H9 (cell line): ENCODE measurements at places on chromosomes 16 and 17. TPM values are rescaled to one million over a fixed set of nuclear protein-coding genes. Genes with fewer than 3 reads are reported as not detected.

GRCh38 chr16:57159447-57159846 is 26.4 kb downstream of the PSME3IP1 start:
- DNase-seq: no peak

GRCh38 chr17:55661256-55661758 is 61.4 kb downstream of the TMEM100 start:
- no peak for DNase-seq

DNA sequence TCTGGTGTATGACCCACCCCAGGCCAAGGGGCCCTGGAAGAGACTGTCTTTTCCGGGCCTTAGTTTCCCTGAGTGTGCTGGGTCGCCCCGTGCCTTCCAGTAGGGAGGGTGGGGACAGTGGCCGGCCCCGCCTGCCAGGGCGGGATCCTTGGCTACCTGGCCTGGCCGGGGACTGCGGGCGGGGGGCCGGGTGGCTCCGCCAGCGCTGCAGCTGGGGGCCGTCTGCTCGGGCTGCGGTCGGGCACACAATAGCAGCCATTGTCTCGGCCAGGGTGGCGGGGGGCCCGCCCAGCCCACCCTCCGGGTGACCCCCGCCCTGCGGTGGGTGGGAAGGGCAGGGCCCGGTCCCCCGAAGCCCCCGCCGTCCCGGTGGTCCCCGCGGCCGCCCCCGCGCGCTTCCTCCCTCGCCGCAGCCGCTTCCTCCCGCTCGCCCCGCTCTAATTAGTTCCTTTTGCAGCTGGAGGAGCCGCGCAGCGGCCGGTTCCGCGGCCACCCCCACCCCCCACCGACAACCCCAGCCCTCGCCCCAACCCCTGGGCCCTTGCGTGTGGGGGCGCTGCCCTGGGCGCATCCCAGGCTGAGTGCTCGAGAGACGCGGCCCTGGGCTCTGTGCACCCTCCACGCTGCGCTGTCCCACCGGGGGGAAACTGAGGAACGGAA is 11.6 kb downstream of the GLIS2 start:
- no peak for DNase-seq

- DNase-seq: no peak
These were observed 39.4 kb downstream of the EFCAB13 start for GRCh38 chr17:47363171-47363570.

DNA sequence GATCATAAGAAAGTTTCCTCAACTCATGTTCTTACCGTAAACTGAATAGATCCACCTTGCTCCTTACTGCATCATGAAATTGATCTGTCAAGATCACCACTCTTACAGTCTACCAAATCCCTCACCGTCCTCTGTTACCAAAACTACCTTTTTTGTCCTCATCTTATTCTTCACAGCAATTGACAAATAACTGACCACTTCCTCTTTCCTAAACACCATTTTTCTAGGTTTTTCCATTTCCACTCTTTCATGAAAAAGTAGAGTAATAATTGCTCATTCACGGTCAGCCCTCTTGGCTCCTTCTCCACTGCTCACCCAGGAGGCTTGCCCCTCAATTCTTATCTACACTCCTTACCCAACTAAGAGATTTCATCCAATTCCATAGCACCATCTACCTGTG is 44.9 kb downstream of the ABCA5 start:
- DNase-seq: no peak

DNA sequence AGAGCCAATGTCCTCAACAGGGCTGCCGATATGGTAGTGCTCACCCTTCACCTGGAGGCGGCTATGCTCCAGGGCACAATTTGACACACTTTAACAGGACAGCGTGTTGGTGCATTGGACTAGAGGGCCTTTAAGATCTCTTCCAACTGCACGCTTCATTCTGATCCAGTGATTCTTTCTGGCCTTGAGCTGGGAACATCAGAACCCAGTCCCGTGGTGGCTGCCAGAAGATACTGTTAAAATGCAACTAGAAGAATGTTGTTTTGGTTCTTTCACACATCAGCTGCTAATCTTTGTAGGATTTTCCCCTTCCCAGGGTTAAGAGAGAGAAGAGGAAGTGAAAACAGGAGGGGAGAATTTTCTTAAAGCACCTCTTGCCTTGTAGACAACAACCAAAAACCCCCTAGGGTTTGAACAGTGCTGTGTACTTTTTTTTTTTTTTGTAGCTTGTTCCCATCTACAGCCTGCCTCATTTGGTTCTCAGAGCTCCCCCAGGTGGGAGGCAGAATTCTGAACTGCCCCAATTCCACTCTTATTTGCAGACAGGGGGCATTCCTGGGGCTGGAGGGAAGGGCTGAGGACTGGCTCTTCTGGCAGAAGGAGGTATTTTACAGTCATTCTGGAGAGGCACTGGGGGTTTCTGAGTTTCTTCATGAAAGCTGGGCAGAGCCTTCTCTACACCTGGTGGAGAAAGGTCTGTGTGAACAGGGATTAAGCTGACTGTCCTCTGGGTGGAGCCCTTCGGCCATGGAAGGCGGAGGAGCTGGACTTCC is 32.4 kb downstream of the SMARCE1 start:
- peak; percentile 90 for DNase-seq

DNA sequence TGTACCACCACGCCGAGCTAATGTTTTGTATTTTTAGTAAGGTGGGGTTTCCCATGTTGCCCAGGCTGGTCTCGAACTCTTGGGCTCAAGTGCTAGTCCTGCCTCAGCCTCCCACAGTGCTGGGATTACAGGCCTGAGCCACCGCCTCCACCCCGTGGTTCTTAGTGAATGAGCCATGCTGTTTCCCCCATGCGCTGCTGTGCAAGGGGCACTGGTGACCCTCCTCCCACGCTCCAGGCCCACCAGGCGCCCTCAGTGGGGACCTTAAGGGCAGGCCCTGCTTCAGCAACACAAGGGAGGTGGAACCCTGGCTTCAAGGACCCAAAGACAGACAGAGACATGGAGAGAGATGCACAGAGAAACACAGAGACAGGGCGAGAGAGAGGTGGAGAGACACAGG is 15.4 kb upstream of the NUDT16L1 start:
- DNase-seq: no peak

GRCh38 chr16:54347961-54348360 is 61.4 kb upstream of the IRX3 start:
- DNase-seq: no peak

GRCh38 chr17:64150237-64151015 is 20.5 kb upstream of the ERN1 start:
- no peak for DNase-seq

- DNase-seq: no peak
These were observed 117.7 kb downstream of the USP22 start for GRCh38 chr17:20925091-20925490.

GRCh38 chr16:81546781-81547180 is 102.2 kb downstream of the CMIP start:
- no peak for DNase-seq

GRCh38 chr17:66679631-66680517 is 155.0 kb upstream of the CACNG5 start:
- no peak for DNase-seq

DNA sequence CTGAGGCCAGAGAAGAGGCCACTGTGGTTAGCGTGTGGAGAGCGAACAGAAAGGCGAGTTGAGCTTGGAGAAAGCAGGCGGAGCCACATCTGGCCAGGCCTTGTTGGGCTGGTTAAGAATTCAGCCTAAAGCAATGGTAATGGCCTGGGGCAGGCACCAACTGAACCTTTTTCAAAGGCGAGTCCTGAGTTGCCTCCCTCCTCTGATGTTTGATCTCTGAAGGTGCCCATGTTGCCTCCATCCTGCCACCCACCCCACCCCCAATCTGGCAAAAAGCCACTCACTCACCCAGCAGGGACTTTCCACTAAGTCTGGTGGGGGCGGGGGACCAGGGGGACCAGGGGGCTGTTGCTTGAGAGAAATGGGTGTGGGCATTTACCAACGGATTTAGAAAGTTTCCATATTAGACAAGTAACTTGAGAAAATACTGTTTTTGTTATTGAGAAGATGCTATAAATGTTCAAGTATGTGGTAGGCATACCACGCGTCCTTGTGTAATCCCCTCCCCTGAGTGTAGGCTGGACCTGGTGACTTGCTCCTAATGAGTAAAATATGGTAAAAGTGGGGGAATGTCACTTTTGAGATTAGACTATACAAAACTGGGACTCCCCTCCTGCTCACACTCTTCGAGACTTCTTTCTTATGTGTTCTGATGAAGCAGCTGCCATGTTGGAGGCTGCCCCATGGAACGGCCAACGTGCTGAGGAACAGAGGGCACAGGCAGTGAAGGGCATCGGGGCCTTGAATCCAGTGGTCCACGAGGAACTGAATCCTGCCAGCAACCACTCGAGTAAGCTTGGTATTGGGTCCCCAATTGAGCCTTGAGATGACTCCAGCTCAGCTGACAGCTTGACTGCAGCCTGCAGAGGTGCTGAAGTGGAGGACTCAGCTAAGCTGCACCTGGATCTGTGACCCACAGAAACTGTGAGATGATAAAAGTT is 29.9 kb upstream of the TNS4 start:
- DNase-seq: no peak

GRCh38 chr17:72466606-72467005 is 345.8 kb downstream of the SOX9 start:
- no peak for DNase-seq

DNA sequence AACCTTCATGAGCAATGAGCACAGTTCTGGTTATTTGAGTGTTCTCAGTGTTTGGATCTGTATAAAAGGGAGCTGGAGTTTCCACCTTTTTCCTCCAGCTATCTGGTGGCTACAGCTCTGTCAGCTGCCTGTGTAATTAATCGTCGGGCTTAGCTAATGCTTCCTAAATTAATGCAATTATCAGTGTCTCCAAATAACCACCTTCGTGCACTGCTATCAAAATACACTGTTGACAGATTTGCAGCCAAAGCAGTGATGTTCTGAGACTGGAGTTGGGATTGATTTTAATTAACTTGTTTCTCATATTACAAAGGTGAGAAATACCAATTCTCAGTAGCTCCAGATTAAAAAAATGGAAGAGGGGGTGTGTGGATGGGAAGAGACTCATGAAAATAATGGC is 325.8 kb downstream of the CBLN1 start:
- no peak for DNase-seq

DNA sequence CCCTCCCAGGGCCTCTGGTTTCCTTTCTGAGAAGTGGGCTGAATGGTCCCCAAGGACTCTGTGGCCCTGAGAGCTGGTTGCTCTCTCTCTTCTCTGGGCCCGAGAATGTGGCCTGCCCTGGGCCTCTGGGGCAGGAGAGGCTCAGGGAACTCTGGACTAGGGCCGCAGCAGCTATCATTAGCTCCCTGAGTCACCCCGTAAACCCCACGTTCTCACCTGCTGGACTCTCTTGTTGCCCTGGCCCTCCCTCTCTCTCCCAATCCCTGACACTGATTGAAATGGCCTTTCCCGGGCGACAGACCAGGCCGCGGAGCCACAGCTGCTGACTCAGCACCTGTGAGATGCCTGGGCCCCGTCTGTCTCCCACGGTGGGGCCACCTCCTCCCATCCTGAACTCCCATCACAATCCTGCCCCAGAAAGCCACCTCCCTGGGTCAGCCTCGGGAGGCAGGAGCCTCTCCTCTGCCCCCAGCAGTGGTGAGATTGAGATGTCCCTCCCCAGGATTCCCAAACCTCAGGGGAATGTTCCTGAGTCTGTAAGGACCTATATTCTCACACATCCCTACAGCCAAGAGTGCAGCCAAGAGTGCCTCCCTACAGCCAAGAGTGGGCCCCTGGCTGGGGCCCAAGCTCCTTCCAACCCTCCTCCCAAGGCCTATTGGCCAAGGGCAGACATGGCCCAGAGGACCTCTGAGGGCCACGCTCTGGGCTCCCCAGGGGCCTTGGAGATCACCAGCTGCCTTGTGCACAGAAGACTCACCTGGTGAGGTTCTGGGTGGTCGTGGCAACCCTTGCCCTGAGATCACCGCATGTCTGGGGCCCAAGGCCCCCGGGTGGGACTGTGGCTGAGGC is 470 bp downstream of the TRPV3 start:
- DNase-seq: peak; percentile 36

GRCh38 chr17:82103553-82104451 is 5.8 kb upstream of the FASN start:
- peak; percentile 83 for DNase-seq

Gene MYL4
- total RNA-seq: 0.26 and 0.66 TPM in 2 replicates

Gene KATNB1
- total RNA-seq: 25.7 and 29.9 TPM in 2 replicates

Gene CMTM1
- 2.1 and 2.6 TPM in 2 replicates for total RNA-seq
